Activated T-helper 9 cell treated with anti-CD3 and anti-CD28 coated beads, Interleukin-2, amount 50 U/mL, for 16 hours (primary cell): ENCODE measurements at places on chromosomes 3 and 15.

DNA sequence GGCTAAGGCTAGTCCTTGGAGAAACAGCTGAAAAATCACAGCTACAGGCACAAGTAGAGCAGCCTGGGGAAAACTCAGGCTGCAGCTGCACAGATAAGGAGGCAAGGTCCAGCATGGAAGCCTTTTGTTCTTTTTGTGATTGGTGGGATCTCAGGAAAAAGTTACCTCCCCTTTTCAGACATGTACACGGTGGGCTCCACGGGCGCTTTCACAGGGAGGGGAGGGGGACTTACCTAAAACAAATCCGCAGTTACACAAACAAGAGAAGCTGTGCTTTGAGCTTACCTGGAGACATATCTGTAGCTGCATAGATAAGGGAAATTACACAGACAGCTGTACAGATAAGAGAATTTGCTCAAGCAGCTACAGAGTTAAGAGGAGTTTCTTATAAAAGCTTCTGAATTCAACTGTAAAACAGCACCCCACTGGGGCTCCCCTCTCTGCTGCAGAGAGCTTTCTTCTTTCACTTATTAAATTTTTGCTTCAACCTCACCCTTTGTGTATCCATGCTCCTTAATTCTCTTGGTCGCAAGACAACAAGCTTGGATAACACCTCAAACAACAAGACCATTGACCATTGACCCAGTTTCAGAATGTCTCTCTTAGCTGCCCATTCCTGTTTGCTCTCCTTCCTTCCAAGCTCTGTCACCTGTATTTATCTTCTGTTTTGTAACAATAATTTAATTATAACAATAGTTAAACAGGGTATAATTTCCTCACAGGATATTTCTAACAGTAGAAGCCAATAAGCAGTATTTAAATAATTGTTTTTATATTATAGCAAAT is 10.9 kb upstream of the CD200 start:
- DNase-seq = no peak

- no peak for DNase-seq
Observed at GRCh38 chr3:39021465-39022285, 30.1 kb downstream of the SCN11A start.

DNA sequence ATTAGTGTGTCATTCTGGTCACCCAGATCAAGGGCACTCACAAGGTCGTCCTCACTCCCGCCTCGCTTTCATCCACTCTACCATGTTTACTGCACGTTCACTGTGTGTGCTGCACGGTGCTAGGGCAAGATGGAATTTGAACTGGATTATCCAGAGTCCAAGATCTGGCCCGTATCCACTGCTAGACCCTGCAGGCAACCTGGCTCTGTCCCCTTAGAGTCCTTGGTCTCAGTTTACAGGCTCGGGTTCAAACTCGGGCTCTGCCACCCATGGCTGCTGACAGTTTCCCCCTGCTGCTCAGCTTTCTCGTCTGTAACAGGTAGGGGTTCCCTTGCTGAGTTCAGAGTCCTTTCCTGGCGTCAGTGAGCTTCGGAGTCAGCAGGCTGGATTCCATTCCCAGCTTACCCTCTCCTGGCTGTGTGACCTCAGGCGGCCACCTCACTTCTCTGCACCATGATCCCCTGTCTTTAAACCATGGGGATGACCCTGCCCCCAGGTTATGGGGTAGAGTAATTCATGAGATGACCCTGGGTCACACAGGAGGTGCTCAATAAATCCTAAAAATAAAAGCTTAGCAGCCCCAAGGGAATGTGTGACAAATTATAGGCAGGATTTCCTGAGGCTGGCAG is 79.6 kb upstream of the SLC6A6 start:
- no peak for DNase-seq

DNA sequence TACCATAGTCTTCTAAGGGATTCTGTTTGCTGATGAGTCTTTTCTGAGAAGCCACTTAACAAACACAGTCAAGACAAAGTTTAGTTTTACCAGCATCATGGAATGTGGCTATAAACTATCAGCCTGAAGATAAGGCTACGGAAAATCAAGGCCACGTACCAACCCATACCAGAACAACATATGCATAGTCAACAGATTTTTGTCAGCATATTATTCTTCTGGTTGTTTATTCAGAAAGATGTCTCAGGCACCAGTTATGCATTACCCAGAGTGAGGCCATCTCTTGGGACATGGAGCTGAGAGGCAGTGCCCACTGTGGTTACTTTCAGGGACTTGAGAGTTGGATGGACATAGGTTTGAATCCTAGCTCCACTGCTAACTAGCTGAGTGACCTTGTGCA is 60.4 kb downstream of the SOX2 start:
- DNase-seq = no peak
